Stimulated activated CD8-positive, alpha-beta memory T cell treated with anti-CD3 and anti-CD28 coated beads, Interleukin-7, amount 100 ng/mL, for 1 hour (primary cell): ENCODE measurements at places on chromosomes 5 and 9.

DNA sequence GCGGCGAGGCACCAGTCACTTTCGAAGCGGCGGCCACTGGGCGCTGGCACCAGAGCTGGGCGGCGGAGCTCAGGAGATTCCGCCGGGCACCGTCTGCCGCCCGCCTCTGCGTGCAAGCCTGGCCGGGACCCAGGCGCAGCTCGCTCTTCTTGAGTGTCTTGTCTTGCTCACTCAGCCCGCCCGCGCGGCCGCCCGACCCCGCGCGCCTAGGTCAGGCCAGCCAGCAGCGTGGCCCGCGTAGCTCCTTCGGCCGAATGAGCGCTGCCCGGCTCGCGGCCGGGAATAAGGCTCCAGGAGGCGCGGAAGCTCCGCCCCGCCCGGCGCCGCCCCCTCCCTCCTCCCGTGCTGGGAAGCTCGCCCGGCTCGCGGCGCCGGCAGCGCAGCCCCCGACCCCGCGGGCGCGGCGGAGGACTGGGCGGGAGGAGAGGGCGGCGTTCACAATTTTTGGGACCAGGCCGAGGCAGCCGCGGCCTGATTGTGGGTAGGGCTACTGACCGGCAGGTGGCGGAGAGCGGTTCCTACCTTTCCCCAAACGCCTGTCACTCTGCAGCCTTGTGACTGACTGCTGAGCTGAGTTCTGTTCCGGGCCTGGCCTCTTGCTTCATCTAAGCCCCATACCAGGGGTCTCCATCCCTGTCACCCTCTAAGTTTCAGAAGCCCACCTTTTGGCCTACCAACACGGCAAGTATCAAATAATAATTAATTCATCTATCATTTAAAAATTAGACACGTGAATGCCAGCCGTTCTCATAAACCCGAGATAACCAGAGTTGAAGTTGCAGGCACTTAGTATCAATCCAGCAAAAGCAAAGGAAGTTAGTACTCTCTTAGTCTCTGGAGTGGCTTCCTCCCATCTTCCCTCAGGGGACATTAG lies at the start of gene HBEGF:
Gene HBEGF, minus strand, starts transcription at position 256 of the 874 bp plus-strand sequence. CDS start 275 bp downstream, outside the sequence.
- DNase-seq = peak; percentile 17

DNA sequence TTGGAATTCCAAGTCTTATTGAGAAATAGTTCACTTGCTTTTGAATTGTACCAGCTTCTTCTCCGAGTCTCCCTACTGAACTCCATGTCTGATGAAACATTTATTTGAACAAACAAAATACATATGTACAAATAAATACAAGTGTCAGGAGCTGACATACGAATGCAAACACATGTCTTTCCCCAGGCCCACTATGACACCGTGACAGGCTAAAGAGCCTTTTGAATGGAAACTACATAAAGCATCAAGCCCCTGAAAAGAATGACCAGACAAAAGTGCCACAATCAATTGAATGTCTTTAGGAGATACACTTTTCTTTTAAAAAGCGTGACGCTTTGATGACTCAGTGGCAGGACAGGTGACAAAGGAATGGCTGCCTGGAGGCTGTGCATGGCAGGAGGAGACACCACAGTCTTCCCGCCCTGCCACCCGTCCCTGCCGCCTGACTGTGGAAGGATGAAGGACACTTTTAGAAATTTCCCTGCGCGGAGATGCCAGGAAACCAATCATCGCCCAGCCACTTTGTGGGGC lies 112.4 kb upstream of the BNC2 start:
- no peak for DNase-seq

- no peak for DNase-seq
Measured at GRCh38 chr9:3887786-3888496, 362.1 kb upstream of the RFX3 start.

- DNase-seq = no peak
Measured at GRCh38 chr5:174935854-174936474, 211.6 kb downstream of the MSX2 start.

GRCh38 chr9:89711866-89712265 lies 107.1 kb downstream of the GADD45G start:
- no peak for DNase-seq

DNA sequence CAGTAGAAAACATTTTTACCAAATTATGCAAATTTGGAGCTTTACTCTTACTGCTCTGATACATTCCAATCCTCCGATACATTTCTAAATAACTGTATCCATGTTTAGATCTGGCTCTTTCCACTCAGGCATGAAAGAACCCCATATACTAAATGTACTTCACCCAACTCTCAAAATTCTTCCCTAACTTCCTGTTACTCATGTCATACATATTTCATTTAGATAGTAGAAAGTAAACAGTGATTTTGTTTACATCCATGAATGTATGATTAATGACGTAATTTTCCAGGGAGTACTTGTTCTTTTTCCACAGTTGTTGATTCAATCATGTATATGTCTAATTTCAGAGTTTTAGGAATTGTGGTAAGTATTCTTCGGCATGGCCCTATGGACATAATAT lies 1426.5 kb upstream of the C9orf72 start:
- DNase-seq = no peak

DNA sequence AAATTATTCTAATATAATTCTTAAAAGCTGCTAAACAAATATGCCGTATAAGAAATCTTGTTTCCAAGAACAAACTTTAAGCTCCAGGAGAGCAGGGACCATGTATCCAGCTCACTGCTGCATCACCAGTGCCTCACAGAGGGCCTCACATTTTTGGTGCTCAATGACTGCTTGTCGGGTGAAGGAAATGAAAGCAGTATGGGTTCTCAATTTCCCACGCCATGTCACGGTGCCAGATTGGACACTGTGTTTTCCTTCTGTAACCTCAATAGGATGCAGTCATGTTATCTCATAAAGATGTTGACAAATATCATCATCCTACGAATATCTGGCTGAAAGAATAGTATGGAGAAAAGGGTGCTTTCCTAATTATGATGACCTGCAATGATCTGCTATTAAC lies 64.7 kb downstream of the POU5F2 start:
- DNase-seq = no peak

GRCh38 chr9:96072930-96073329 lies 197.4 kb downstream of the ERCC6L2 start:
- no peak for DNase-seq

- DNase-seq = no peak
Measured at GRCh38 chr9:2292733-2293132, 277.6 kb downstream of the SMARCA2 start.

DNA sequence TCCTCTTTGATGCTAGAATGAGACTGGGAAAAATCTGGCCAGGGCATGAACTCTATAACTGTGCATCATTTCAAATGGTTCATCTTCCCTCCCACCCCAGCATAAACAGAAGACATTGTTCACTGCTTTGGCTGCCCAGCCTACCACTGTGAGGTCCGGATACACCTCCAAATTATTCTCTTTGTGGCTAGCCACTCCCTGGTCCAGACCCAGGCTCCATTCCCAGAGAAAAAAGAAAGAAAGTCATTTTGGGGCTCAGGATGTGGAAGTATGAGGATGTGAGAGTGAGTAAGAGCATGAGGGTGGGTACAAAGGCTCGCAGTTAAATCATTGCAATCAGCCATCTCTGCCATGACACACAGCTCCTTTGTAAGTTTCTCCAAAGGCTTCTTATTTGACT lies 559.2 kb downstream of the PSAT1 start:
- no peak for DNase-seq
